Cardiac muscle cell (in vitro differentiated cells and primary cell): ENCODE measurements at places on chromosomes 16 and 17.
A peak's percentile ranks its signal among the peaks of the same experiment; 100 is the strongest.

- peak; percentile 57 for DNase-seq
Observed at GRCh38 chr17:17021194-17021863, 20.9 kb upstream of the MPRIP start.

GRCh38 chr17:7056386-7056785 lies 12.5 kb upstream of the SLC16A11 start:
- no peak for DNase-seq

GRCh38 chr17:14921936-14922335 lies 343.2 kb downstream of the PMP22 start:
- DNase-seq = no peak

- DNase-seq = no peak
Observed at GRCh38 chr17:225551-225950, 44.1 kb upstream of the DOC2B start.

DNA sequence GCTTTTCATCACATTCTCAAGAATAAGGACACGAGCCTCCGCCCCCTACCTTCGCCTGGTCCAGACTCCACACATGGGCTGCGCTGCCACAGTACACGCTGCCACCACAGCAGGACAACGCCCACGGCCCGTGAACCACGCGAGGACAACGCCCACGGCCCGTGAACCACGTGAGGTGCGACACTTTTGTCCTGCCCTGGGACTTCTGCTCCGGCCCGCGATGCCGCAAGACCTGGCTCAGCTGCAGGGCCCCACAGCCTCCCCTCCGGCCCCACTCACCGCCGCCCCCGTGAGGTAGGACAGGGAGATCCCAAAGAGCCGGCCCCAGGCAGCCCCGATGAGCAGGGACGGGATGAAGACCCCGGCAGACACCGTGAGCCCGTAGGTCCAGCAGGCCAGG lies 5.9 kb upstream of the CCDC154 start:
- no peak for DNase-seq

DNA sequence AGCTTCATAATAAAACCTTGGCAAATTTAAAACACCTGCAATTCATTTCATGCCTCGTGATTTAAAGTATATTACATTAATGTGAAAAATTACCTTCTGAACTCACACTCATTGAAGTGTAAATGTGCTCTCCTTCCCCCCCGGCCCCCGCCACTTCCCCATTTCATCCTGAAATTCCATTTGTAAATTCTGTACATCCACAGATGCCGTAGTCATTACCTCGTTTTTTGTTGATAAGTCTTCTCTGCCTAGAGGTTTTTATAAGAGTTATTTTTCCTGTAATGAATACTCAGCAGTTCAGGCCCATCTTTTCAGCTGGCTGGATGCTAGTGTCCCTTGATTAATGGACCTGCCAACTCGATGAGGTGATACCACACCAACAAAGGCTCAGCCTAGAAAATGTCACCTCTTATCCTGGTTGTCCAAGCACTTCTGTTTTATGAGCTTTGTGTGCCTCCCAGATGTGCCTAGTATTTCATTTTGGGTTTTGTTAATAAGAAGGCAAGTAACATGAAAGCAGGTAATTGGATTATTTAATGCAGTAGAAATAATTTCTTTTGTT lies 64.8 kb upstream of the KIFC3 start:
- DNase-seq = peak; percentile 56

GRCh38 chr16:58499092-58499511 lies 841 bp upstream of the NDRG4 start:
- no peak for DNase-seq

GRCh38 chr17:72886622-72887021 lies 205.9 kb downstream of the SLC39A11 start:
- DNase-seq = no peak

GRCh38 chr17:607361-608147 lies 107.1 kb downstream of the VPS53 start:
- DNase-seq = no peak

GRCh38 chr17:33113991-33114370 lies 122.3 kb downstream of the SPACA3 start:
- no peak for DNase-seq

DNA sequence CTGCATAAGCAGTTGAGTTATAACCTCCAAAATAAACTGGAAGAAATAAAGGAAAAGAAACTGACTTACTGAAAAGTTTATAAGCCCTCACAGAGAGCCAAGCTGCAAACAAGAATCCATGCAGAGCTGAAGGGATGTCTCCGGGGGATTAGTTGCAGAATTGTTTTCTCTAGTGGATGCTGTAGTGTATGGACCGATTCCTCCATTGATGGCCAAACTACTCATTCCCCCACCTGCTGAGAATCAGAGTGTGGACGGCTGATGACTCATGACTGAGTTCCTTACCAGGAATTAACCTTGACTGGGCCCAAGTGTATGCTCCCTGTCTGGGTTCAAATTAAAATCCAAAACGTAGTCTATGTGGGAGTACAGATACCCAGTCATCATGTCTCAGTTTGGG lies 93.9 kb upstream of the CDH8 start:
- no peak for DNase-seq

DNA sequence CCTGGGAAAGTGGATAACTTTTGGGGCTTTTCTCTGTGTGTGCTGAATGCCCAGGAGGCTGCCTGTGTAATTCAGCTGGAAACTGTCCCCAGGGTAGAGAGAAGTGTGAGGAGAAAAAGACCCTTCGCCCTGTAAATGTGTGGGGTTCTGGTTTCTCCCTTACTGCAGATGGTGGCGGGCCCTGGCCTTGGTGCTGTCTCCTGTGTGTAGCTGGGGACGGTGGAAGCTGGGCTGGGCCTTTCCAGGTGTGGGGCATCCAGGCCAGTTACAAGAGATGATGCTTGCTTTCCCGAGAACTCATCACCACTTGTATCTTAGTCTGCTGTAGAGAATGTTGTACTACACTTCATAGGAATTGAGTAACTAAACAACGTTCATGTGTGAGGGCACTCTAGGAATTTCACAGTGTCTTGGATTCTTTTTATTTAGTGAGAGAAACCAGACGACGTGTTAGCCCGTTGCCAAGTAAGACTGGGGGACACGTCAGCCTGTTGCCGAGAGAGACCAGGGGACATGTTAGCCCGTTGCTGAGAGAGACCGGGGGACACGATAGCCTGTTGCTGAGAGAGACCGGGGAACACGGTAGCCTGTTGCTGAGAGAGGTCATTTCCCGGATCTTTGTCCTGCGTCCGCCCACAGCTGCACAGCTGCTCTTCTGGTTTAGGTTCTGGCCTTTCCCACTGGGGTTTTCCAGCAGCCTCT lies 43.1 kb downstream of the TBCD start:
- DNase-seq = no peak

GRCh38 chr17:28379814-28380801 lies 8.6 kb downstream of the SARM1 start:
- DNase-seq = no peak

- DNase-seq = no peak
Observed at GRCh38 chr17:44348234-44348987, 3.3 kb downstream of the GRN start.

- no peak for DNase-seq
Observed at GRCh38 chr16:83002351-83003334, 375.9 kb downstream of the CDH13 start.

DNA sequence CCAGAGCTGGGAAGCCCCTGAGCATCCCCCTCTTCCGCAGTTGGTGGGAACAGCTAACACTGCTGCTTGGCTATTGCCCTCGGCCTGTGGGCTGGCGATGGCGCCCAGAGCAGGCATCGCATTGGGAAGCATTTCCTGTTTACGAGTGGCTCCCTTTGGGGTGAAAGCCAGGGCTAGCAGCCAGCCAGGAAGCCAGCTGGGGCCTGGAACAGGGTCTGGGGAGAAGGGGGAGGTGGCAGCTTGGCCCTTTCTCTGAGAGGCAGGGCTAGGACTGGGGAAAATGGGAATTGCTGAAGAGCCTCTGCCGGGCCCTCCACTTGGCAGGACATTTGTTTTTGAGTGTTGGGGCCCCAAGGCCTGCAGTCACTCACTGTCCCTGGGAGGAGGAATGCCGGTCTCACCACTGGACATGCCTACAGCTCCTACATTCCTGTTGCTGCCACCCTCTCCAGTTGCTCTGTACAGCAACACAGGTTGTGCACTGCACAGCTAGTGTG lies 2.4 kb upstream of the MTSS2 start:
- peak; percentile 84 for DNase-seq

DNA sequence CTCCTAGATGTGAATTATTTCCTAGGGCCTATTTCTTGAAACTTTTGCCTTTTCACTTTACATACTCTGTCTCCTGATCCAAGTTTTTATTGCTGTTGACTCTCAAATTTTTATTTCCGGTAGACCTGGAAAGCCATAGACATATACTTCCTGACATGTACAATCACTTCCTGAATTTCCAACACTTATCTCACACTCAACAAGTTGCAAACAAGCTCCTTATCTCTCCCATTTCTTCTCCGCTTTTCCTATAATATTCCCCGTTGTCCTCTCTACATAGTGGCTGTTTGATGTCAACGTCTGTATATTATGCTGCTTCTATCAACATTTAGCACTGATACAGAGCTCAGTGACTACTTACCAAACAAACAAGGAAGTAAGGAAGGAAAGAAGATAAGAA lies 59.3 kb downstream of the IKZF3 start:
- no peak for DNase-seq

DNA sequence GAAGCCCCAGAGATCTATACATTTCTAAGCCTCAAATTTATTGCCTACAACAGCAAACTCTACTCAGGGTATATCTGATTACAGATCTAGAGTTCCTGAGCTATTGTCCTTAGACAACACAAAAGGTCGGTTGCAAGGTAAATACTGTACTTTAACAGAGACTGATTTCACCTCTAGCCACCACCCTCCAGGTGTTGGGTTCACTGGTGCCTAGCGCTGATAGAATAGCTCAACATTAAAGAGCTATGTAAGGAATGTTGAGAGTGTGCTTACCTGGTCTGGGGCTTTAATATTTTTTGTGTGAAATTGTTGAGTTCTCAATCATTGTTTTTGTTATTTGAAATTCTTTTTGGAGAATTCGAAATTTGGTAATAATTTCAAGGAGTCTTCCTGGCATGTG lies 277.0 kb upstream of the PSMD7 start:
- no peak for DNase-seq

DNA sequence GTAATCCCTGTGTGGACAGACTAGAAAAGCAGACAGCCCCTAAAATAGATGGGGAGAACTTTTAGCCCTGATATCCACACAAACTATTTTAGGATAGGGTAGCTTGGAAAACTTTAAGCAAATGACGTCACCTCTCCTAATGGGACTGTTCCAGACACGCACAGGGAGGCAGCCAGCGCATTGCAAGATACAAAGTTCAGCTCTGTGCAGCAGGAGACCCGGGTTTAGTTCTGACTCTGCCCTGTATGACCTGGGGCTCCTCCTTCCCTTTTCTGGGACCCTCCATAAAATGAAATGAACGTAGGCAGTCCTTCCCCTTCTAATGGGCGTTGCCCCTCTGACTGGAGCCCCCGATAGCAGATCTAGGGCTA lies 6.3 kb downstream of the ZNF689 start:
- no peak for DNase-seq

DNA sequence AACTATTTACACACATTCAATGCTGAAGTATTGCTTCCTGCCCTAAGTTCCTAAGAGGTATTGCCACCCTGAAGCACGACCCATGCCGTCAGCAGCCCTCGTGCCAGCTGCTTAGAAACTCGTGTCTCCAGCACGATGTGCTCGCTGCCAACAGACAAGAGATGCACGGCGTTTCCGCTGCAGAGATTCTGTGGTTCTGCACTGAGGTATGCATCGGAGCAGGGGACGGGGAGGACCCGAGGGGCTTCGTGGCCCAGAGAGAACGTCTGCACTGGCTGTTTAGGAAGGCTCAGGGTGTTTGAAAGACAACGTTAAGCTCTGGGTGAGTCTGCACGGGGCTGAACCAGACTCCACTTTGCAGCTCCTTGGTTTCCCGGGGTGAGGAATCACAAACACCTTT lies 82.7 kb upstream of the CREBBP start:
- DNase-seq = peak; percentile 30

GRCh38 chr17:18044609-18045008 lies 5.4 kb downstream of the GID4 start:
- DNase-seq = no peak

- no peak for DNase-seq
Observed at GRCh38 chr16:15643946-15644250, 944 bp upstream of the MARF1 start.

- DNase-seq = no peak
Observed at GRCh38 chr16:87201790-87202189, 115.4 kb downstream of the C16orf95 start.

DNA sequence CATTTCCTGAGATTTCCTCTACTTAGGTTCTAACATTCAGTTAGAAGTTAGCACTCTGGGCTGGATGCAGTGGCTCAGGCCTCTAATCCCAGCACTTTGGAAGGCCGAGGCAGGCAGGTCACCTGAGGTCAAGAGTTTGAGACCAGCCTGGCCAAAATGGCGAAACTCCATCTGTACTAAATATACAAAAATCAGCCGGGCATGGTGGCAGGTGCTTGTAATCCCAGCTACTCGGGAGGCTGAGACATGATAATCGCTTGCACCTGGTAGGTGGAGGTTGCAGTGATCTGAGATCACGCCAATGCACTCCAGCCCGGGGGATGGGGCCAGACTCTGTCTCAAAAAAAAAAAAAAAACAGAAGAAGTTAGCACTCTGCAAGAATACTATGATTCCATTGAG lies 1430.9 kb downstream of the CDH11 start:
- no peak for DNase-seq

DNA sequence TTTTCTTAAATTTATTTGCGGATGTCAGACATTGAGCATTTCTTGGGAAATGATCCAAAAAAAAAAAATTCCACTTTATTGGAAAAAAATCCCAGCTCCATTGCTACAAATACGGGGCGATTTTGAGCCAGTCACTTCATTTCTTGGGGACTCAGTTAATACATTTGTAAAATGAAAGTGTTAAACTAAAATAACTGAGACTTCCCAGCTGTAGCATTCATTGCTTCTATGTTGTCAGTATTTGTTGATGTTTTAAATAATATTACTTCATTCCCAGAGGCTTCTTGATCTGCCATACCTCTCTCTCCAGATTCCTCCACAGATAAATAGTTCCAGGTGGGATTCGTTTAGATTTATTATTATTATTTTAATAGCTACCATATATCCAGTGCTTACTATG lies 77.1 kb upstream of the HS3ST3A1 start:
- no peak for DNase-seq

- DNase-seq = peak; percentile 77
Observed at GRCh38 chr16:67430977-67431774, at the start of gene HSD11B2. Gene HSD11B2 (plus strand): TSS chr16:67431121. CDS start chr16:67431249, 128 bp downstream.

- no peak for DNase-seq
Observed at GRCh38 chr16:57991551-57992059, 8.9 kb downstream of the ZNF319 start.

DNA sequence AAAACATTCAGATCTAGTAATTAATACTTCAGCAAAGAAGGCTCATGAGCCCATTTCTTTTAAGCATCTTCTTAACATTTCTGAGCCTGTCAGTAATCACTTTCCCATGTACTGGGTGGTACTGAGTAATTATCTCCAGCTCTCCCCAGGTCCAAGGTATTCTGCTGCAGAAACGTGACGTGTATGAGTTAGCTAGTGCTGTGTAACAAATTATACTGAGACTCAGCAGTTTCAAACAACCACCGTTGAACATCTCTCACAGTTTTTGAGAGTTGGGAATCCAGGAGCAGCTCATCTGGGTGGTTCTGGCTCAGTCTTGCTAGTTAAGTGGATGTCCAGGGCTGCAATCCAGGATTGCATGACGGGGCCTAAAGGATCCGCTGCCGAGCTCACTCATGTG lies 25.2 kb downstream of the C16orf95 start:
- DNase-seq = no peak

- DNase-seq = no peak
Observed at GRCh38 chr17:73280191-73280590, 18.5 kb upstream of the CPSF4L start.

GRCh38 chr17:75876938-75877751 lies 1.2 kb downstream of the TRIM47 start:
- peak; percentile 97 for DNase-seq

GRCh38 chr17:76820039-76820438 lies 48.2 kb upstream of the MGAT5B start:
- DNase-seq = no peak
